ENCODE measurements at places on chromosomes 16 and 17.

DNA sequence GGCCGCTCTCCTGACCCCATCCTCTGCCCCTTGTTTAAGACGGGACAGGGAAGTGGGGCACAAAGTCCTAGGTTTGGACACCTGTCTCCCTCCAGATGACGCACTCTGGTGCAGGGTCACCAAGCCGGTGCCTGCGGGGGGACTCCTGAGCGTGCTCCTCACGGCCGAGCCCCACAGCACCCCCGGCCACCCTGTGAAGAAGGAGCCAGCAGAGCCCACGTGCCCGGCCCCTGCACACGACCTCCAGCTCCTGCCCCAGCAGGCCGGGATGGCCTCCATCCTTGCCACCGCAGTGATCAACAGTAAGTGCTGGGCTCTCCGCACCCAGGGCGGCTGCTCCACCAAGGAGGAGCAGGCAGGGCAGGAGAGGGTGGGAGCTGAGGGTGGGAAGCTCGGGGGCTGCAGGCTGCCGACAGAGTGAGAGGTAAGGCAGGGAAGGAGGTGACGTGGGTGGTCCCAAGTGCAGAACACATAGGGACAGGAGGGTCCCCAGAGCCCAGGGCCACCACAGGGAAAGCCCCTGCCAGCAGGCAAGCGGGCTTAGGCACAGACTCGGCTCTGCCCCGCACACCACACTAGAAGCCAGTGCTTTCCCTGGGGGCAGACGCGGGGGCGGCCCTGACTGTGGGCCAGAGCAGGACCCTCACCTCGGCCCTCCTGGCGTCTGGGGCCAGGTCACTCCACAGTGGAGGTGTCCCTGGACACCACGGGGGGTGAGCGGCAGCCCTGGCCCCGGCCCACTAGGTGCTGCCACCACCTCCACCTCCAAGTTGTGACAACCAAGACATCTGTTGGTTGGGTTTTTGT is 42.1 kb upstream of the ZC3H18 start:
- DNase-seq, result no peak

DNA sequence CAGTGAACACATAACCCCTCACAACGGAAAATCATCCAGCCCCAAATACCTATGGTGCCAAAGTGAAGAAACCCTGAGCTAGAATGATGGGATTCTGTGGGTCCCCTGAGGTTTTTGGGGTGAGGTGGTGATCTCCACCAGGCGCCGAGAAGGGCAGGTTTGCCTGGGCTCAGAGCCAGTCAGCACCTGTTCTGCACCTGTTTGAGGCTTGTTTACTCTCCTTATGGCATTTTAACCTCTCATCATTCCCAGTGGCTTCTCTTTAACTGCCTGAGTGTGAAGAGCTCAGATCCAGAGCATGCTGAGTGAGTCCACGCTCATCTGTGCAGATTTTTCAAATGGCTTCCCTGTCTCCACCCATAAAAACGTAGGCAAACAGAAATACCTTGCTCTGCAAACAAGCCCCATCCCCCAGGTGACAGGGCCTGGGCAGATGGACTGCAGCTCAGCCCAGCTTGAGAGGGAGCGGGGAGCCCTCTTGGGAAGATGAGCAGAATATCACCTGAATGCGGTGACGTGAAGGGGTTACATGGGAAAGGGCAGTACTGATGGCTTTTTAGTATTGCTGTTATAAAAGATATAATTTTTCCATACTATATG is 40.1 kb upstream of the CLEC19A start:
- no peak for DNase-seq

DNA sequence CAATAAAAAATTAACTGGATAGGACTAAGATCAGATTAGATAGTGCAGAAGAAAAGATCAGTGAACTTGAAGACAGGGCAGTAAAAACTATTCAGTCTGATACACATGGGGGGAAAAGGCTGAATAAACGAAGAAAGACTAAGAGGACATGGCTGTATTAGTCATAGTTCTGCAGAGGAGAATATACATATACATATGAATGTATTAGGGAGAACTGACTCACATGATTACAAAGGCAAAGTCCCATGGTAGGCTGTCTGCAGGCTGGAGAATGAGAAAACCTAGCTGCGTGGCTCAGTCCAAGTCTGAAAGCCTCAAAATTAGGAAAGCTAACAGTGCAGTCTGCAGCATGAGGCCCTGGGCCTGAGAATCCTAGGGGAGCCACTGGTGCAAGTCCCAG is 98.2 kb upstream of the GNAO1 start:
- DNase-seq, result no peak

DNA sequence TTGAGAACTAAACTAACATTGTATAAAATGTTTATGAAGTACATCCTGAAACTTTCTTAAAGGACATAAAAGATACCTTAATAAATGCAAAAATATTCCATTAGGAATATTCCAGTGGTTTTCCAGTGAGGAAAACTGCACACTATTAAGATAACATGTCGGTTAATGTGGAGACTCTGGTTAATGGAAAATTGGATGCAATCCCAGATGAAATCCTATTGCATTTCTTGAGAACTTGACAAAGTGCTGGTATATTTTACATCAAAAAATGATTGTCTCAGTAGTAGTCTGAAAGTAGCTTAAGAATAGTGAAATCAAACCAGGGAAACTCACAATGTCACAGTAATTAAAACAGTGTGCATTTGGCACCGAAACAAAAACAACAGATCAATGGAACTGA is 202.5 kb upstream of the MON1B start:
- DNase-seq, result no peak

DNA sequence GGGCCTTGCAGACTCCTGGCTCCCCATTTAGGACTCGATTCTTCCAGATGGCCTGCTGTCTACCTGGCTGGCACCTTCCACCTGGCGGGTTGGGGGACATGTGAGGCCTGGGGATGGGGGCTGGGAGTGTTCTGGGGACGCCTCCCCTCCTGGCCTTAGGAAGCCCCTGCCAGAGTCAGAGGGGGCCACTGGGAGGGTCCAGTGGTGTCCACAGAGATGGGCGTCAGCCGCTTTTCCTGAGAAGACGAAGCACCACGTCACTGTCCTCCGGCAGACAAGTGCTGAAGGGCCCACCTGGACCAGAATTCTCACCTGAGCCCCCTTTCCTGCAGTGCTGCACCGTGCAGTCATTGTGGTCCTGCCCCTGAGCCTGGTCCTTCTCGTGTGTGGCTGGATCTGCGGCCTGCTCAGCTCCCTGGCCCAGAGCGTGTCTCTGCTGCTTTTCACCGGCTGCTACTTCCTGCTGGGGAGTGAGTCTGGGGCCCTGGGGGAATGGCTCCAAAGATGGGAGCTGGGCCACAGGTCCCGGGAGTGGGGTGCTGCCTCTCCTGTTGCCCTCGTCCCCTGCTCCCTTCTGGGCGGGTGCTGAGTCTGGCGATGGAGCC is 2.9 kb downstream of the TMEM235 start:
- no peak for DNase-seq

DNA sequence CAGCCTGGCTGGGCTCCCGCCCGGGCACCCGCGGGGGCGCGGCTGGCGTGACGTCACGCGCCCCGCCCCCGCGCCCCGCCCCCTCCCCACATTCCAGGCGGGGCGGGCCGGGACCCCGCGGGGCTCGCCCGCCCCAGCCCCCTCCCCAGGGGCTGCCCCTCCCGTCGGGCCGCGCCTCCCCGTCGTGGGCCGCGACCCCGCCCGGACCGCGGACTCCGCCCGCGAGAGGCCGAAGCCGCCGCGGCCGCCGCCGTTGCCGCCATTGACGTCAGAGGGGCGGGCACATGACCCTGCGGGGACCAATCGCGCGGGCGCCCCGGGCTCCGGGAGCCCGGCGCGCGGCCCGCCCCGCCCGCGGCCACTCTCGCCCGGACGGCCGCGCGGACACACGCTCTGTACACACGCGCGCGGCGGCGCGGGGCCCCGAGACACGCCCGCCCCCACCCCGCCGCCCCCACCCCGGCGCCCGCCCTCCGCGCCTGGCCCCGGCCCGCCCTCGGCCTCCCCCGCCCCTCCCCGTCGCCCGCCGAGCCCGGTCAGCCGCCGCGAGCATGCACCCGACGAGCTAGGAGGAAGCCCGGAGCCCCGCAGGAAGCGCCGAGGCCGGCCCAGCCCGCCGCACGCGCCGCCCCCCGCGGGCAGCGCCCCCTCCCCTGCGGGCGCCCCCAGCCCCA is at the start of gene CMIP:
Gene CMIP, plus strand, starts transcription at position 361 of the 674 bp plus-strand sequence.
- peak; percentile 89 for DNase-seq
